ENCODE measurements at places on chromosomes 13 and 19.

- no peak for DNase-seq
These were observed 2.9 kb downstream of the SOX1 start for GRCh38 chr13:112069845-112070251.

GRCh38 chr19:48511321-48511731 is 309 bp downstream of the LMTK3 start:
- DNase-seq, result no peak

DNA sequence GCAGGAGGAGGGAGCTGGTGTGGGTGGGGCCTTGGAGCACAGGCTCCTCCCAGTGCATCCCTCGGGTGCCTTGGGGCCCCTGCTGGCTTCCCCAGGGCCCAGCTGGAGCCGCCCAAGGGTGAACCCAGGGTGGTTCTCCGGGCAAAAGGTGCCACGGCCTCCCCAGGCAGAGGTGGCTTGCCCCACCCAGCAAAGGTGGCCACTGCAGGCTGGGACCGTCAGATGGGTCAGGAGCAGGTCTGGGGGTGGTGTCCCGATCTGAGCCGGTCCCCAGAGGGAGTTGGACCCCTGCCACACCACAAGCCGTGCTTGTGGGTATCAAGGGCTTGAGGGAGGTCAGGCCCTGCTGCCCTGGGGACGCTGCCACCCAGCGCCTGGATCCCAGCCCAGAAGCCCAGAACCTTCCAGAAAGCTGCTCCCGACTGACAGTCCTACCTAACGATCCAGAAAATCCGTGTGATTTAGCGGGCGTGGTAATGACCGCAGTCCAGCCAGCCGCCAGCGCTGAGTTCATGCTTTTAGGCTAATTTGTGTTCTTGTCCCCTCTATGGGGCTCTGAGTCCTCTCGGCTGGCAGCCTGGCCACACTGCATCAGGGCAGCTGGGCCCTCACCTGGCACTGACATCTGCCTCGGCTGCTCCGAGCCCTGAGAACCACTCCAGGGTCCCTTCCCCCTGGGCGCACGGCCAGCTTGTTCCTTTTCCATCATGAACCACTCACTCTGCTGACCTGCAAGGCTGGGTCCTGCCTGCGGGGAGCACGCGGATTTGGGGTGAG is 5.0 kb upstream of the GRIN3B start:
- DNase-seq, result no peak

DNA sequence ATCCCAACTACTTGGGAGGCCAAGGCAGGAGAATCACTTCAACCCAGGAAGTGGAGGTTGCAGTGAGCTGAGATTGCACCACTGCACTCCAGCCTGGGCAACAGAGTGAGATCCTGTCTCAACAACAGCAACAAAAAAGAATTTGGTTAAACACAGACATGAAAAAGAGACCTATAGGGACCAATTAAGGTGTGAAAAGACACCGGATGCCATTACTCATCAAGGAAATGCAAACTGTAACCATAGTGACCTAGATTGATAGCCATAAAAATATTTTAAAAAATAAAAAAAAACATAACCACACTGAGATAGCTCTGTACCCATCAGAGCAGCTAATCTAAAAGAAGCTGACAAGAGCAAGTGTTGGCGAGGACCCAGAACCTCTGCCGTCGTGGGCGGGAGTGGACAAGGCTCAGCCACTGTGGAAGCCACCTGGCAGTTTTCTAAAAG is 37.1 kb upstream of the ISYNA1 start:
- no peak for DNase-seq

- no peak for DNase-seq
These were observed 155.0 kb upstream of the TSHZ3 start for GRCh38 chr19:31504221-31504620.

DNA sequence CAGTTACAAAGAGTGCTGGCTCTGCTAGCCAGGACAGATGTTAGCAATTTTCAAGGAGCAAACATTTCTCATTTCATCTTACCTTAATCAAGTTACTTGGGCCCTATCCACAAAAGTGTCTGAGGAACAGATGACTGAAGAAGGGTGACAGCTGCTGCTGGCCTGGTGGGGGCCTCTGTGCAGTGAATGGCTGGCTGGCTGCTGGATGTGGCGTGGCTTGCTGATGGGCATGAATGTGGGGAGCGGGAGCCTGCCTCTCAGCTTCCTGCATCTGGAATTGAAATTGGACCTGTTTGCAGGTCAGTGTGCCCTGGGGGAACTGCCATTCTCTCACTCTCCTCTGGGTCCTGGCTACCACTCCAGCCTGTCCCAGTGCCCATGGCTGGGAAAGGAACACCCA is 94.7 kb downstream of the RGCC start:
- no peak for DNase-seq

GRCh38 chr13:51978796-51979556 is 32.3 kb downstream of the ATP7B start:
- DNase-seq, result no peak

DNA sequence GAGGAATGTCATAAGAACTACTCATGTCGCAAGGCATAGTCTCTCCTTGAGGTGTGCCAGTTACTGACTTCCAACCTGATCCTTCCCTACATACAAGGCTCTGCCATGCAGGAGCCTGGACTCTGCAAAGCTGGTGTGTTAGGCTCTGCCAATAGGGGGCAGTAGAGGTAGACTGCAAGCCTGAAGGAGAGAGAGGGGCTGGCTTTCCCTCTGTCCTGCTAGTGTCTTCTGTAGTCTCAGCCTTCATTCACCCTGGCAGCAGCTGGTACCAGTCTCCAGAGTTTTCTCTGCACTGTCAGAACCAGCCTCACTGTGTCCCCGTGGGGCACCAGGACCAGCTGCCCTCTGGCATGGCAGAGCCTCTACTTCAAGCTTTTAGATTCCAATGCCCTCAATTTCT is 14.5 kb downstream of the SHISA2 start:
- DNase-seq, result no peak

GRCh38 chr13:107497661-107498060 is 717.7 kb downstream of the LIG4 start:
- DNase-seq, result no peak

DNA sequence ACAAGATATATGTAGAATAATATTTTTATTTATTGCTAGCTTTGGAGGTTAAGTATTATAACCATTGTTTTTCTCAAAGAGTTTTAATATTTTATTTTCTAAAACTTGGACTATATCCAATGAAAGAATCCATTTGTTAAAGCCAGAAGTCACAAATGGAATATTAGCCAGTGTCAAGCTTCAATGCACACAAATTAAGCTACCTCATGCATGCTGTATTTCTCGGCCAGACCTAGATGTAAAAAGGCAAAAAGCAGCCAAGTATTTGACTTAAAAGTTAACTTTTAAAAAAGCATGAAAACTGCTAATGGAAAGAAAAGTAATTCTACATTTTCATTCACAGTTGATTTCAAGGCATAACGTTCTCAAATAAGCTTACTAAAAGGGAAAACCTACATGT is 160.0 kb upstream of the ATXN8OS start:
- no peak for DNase-seq

DNA sequence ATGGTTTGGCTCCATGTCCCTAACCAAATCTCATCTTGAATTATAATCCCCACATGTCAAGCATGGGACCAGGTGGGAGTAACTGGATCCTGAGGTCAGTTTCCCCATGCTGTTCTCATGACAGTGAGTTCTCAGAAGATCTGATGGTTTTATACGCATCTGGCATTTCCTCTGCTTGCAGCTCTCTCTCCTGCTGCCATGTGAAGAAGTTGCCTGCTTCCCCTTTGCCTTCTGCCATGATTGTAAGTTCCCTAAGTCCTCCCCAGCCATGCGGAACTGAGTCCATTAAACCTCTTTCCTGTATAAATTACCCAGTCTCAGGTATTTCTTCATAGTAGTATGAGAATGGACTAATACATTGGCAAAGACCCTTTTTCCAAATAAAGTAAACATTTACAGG is 96.8 kb downstream of the TSHZ3 start:
- no peak for DNase-seq

DNA sequence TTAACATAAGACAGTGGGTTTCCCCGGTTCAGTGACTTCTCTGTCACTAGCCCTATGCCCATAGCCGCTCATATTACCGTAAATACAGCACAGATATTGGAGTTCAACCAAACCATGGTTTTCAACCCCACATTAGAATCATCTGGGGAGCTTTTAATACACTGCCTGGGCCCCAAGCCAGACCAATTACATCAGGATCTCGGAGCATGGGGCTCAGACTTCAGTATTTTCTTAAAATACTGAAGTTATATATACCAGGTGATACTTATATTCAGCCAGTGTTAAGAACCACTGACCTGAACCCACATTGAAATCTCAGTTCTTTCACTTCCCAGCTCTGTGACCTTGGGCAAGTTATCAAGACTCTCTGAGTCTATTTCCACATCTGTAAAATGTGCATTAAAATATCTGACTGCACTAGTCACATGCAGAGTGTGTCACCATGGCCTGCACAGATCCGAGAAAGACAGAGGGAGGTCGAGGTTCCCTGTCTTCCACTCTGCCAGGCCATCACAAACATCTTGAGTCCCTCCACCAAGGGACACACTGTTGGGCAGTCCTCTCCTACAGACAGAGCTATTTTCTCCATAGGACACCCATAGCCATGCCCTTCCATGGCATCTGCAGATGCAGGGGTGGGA is 32.2 kb upstream of the IPO5 start:
- no peak for DNase-seq

GRCh38 chr13:109783815-109784589 is 2.4 kb downstream of the IRS2 start:
- DNase-seq, result peak; percentile 14

GRCh38 chr13:51451467-51452360 is 1.1 kb downstream of the INTS6 start:
- DNase-seq, result peak; percentile 55

DNA sequence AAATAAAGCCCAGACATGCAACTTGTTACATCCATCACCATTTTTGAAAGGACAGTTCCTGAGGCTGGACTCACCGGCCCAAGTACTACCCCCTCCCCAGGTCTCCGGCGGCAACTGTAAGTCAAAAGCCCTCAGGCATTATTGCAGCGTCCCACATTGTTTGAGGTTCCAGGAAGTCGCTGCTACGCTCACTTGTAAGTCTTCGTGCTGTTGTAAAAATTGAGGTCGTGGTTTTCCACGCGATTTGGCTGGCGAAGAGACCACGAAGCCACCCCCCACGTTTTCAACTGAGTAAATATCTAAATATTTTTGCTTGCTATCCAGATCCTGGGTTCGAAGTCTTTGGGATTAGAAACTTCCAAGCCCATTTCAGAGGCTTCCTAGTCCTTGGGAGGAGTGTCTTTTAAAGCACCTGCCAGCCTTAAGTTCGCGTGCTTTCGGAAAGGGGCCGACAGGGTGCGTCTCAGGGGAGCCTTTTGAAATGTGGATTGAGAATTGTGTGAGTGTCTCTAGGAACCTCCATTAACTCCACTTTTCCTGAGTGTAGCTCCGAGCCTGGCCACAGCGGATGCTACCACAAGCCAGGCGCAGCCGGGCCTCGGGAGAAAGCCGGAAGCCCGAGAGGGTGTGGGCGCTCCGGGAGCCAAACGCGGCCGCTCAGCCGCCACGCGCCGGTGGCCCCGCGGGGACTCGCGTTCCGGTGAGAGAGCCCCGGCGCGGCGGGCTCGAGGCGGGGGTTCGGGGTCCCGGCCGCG is 434 bp upstream of the FNDC3A start:
- DNase-seq, result peak; percentile 1

GRCh38 chr13:110945928-110946570 is 31.2 kb upstream of the ANKRD10 start:
- no peak for DNase-seq

GRCh38 chr19:15714638-15715037 is 13.2 kb upstream of the OR10H2 start:
- DNase-seq, result no peak

DNA sequence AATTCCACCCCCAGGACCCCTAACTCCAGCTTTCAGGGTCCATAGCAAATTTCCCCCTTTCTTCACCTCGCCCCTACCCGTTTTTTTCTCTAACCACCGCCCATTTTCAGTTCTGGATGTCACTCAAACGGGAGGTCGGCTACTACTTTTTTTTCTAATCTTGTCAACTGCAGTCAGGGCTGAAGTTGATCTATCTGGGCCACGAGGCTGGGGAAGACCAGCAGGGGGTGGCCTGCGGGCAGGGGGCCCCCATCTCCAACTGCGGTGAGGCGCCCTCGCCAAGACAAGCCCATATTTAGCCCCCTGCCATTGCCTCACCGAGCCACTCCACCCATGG is 748 bp downstream of the LHFPL6 start:
- DNase-seq, result no peak

- no peak for DNase-seq
These were observed 36.5 kb upstream of the MRI1 start for GRCh38 chr19:13727798-13728197.

Measured in activated T-helper 1 cell treated with anti-CD3 and anti-CD28 coated beads, Interleukin-2, amount 50 U/mL, for 16 hours (primary cell).